ENCODE measurements at places on chromosomes 13 and 19.

- DNase-seq = no peak
Observed at GRCh38 chr13:76991432-76991795, 467 bp upstream of the CLN5 start.

- no peak for DNase-seq
Observed at GRCh38 chr19:32498648-32499200, 82.3 kb upstream of the PDCD5 start.

DNA sequence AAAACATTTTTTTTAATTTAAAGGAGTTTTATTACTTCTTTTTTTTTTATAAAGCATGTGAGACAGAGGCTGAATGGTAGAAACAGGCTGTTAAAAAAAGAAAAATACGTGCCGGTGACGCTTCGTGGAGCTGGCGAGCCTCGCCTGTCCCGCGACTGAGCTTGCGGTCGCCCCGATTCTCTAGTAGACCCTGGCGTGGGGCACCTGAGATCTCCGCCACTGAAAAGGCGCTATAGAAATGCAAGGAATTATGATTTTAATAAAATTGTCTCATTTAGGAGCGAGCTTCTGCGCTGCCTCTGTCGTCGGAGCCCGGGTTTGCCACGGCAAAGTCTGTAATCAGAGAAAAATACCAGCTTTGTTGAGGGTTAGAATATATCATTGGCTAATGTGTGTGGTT, 18.4 kb downstream of the NFIX start:
- DNase-seq = no peak

DNA sequence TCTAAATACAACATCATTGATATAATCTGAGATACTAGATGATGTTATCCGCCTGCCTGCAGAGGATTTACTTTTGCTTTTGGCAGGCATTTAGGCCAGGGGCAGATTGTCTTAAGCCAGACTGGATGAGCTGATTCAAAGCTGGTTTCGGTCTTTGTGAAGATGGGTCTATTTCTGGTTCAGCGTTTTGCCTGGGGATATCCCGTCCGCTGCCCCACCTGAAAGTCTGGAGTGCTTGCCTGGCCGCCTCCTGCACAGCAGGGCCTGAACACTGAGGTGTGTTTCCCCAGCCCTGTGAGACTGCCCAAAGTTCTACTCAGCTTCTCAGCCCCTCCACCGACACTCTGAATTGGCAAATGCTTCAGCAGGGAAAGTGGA, 149.7 kb downstream of the KATNAL1 start:
- DNase-seq = no peak

DNA sequence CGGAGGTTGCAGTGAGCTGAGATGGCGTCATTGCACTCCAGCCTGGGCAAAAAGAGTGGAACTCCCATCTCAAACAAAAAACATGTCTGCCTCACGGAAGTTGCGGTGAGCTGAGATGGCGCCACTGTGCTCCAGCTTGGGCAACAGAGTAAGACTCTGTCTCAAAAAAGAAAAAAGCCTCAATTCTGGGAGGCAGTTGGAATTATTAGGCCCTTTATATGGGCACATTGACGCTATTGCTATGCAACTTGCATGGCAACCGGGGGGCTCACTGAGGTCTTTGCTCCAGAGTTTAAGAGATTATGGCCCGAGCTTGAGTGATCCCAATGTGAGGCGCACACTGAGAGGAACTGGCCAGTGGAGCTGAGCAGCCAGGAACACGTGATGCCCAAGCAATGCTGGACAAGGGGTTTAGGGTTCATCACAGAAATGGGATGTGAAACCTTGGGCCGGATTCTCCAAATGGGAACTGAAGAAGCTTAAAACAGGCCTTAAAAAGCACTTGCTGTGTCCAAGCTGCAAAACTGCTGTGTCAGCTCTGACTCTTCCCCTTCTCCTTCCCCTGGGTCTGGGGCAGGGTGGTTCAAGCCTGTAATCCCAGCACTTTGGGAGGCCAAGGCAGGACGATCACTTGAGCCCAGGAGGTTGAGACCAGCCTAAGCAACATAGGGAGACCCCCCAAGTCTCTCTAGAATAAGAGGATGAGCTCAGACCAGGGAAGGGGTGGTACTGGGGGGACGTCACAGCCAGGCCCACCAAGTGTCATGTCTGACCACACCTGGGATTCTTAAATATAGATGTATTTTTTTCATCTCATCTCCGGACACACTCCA, 2.5 kb downstream of the FTL start:
- DNase-seq = no peak

DNA sequence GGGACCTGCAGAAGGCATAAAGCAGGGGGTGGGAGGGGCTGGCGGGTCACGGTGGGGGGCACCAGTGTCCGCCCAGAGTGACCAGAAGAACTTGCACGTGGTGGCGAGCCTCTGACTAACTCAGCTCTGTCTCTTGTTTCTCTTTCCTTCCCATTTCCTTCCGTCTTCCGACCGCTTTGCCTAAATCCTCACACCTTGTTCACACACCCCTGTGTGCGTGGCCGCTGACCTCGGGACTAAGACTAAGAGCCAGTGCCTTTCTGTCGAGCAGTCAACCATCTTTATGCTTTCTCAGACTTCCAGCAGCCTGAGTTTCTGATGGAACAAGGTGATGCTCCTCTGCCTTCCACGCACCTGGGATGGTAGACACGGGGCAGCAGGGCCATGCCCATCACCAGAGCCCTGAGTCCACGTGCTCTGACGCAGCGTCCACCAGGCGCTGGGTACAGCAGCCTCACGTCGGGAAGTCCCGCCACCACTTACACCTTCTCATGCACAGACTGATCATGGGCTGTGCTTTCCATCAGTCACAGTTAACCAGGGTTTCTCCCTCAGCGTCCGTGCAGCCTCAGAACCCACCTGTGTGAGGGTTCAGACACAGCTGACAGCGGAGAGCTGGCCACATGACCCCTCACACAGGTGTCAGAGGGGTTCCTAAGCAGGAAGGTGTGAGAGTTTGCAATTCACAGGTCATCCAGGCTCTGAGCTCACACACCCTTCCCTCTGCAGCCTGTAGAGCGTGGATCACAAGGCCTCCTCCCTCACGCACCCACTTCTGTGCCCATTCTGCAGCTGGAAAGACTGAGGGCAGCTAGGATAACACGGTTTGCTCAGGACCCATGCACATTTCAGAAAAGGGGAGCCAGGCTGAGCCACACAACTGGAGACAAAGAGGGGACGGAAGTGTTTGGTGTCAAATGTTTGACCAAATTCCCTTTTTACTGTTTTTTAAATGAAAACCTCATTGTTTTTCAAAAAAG, 90.7 kb upstream of the MCF2L start:
- DNase-seq = no peak

DNA sequence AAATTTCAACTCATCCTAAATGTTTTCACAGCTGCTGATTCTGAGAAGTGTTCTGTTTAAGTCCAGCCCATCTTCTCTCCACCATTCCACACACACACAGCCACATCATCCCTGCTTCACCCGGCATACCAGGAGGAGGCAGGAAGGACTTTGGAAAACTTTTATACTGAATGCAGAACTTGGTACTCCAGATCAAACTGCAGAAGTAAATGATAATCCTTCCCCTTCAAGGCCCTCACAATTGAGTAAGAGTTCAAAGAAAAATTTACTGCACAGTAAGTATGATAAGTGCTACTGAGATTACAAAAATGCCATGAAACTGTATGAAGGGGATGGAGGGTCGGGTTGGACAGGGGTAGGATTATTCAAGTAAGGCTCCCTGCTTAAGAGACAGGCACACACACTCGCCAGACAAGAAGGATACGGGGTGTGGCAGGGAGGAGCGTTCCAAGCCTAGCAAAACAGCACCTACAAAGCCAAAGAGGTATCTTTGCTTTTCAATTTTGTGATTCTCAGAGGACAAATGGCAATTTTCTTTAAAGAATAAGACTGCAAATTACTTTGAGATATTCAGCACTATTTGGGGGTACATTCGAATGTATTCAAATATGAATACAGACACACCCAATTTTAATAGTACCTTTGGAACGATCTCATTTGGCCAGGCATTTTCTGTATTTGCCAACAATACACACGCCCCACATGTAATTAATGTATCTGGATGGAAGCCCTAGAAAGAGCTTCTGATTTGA, 2.5 kb downstream of the USP12 start:
- no peak for DNase-seq

GRCh38 chr13:46834657-46835056, 37.7 kb upstream of the ESD start:
- no peak for DNase-seq

Measured in D341Med (cell line).